ENCODE measurements at places on chromosomes 7 and 10. TPM values are rescaled to one million over a fixed set of nuclear protein-coding genes. Genes with fewer than 3 reads are reported as not detected.

Gene SYT15B
- 5.7 TPM for total RNA-seq

Gene MINPP1
- 13.1 TPM for total RNA-seq

Gene HOXA4
- 11.2 TPM for total RNA-seq

Gene PDE6C
- not detected for total RNA-seq

Gene C10orf105
- 0.35 TPM for total RNA-seq

Gene PRLHR
- total RNA-seq, result not detected

Gene SHH
- 15.2 TPM for total RNA-seq

Gene EPHB4
- 65.5 TPM for total RNA-seq

All from kidney (tissue), 22 donors.